ENCODE measurements at places on chromosomes 1 and 21.

DNA sequence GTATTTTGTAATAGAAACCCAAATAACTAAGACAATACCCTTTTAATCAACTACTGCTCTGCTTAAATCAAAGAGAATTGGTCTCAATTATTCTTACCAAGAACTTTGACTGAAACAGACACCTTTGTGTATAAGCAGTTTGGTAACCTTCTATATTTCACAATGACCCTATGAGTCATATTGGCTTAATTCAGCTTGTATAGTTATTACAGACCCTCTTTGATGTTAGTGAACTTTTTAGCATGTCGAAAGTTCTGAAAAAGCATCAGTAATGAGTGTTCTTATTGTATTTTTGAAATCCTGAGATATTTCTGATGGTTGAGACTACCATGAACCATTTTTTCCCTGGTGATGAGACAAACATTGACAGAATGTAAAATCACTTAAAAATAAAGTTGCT is 43.3 kb upstream of the RABGAP1L start:
- no peak for DNase-seq

GRCh38 chr1:215416497-215416896 is 150.6 kb upstream of the KCTD3 start:
- no peak for DNase-seq

DNA sequence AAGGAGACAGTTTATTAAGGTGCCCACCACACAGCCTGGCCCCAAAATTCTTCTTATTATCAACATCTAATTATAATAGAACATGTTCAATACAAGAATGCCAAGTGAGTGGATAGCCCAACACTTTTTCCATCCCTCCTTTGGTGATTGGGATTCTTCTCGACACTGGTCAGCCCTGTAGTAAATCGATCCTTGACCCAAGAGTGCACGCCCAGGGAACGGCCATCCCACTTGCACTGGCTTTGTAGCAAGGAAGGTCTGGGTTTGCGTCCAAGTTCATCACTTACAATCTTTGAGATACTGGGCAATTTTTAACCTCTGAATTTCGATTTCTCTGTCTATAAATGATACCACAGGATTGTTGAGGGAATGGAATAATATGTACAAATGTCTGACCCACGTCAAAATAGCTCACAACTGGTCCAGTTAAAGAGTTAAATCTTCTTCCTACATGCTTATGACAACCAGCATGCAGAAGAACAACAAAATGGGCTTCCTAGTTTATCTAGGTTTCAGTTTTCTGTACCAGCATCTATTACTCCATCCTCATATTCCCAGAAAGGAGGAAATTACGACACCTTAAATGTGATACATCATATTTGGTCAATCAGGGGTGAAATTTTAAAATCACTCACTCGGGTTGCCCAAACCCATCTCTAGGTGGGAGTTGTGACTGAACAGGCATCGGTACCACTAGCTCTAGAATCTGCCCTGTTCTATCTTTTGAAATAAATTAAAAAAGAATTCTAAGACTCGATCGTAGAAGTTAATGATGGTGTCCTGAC is 161.8 kb downstream of the CLIC6 start:
- DNase-seq = no peak

- peak; percentile 33 for DNase-seq
Observed at GRCh38 chr1:82388679-82389078, 587.9 kb downstream of the ADGRL2 start.

- peak; percentile 4 for DNase-seq
Observed at GRCh38 chr21:32392299-32392879, 423 bp downstream of the URB1 start.

GRCh38 chr1:28037946-28038345 is 50.5 kb downstream of the EYA3 start:
- no peak for DNase-seq

DNA sequence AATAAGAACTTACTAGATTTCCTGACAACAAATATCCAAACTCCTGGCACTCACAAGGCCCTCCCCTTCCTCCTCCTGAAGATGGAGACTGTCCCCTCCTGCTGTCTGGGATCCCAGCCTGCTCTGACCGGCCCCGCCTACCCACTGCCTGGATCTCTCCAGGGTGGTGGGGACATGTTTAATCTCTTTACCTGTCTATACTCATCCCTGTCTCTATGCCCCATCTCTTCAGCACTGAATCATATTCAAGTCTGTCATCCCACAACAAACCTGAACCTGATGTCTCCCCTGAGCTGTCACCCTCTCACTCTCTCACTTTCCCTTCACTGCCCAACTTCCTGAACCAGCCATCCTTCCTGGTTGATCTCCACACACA is 22.1 kb downstream of the MATN1 start:
- DNase-seq = no peak

- DNase-seq = no peak
Observed at GRCh38 chr21:44259082-44259705, 2.5 kb downstream of the DNMT3L start.

DNA sequence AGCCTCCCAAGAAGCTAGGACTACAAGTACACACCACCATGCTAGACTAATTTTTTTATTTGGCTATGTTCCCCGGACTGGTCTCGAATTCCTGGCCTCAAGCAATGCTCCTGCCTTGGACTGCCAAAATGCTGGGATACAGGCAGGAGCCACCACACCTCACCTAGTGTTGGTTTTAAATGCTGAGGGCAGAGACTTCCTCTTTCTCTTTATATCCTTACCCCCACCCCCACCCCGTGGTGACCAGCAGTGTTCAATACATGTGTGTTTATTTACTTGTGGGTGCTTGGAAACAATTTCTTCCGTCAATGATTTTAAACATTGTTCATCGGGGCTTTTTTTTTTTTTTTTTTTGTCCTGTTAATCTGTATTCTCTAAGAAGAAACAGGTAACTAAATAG is 158.9 kb downstream of the ZBTB18 start:
- no peak for DNase-seq

DNA sequence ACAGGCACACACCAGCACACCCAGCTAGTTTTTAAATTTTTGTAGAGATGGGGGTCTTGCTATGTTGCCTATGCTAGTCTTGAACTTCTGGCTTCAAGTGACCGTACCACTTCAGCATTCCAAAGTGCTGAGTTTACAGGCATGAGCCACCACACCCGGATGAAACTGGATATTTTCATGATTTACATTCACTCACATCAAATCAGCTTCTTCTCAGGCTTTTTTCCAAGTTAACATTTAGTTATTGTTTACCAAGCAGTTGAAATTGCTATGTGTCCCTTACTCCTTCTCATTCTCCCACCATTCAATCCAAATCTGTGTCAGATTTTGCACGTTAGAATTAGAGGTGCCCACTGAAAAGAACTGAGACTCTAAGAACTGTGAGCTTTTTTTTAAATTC is 18.4 kb downstream of the RIT1 start:
- peak; percentile 87 for DNase-seq

GRCh38 chr1:234975122-234975940 is 153.3 kb downstream of the TOMM20 start:
- peak; percentile 78 for DNase-seq

DNA sequence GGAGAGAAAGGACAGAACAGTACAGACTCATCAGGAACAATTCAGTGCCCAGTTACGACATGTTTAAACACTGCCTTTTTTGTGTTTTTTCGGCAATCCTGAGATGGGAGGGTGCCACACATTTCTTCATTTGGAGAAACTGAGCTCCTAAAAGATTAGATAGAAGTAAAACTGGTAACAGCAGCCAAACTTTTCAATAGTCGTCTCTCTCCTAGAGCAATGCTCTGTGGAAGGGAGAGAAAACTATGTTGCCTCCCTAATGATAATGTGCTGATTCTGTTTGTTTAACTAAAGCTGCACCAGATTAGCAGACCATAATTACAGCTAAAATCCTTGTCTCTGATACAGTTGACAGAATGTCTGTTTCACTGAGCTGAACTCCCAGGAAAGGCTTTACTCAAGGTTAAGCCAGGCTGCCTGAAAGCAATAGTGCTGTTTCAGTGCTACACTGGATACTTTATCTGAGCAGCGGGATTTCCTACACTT is 76.2 kb upstream of the CXADR start:
- no peak for DNase-seq

DNA sequence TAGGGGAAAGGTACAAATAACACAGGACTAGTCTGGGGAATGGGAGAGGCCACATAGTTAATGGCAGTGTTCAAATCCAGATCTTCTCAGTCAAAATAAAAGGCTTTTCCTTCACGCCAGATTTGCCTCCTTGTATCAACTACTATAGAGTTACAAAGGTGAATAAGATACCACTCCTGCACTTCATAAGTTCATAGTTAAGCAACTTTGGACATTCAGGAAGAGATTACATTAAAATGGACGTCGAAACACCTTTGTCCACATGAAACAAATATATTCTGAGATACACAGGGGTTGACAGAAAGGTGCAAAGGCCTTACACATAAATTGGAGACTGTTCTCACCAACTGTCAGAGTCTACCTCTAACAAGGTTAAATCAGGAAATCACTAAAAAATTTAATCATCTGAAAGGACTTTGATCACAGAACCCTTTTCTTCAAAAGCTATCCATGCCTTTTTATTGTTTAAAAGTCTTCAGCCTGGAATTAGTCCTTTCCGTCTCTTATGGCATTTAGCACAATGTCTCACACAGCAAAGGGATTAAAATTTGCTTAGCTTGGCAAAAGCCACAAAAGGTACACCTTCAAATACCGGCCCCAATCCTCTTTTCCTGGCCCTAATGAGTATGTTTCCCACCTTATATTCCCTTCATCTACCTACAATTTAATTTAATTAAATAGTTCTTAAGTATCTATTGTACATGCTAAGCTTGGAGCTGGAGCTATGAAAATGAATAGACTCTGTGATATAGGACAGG is 8.1 kb downstream of the F5 start:
- DNase-seq = no peak

GRCh38 chr1:89464008-89464407 is 60.6 kb upstream of the LRRC8B start:
- DNase-seq = no peak

DNA sequence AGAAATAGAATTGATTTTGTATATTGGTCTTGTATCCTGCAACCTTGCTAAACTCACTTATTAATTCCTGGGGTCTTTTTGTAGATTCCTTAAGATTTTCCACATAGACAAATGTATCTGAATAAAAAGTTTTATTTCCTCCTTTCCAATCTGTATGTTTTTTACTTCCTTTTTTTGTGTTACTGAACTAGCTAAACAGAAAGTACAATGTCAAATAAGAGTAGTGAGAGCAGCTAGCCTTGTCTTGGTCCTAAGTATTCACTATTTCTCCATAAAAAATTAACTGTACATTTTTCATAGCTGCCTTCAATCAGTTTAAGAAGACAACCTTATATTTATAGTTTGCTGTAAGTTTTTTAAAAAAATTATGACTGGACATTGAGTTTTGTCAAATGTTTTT is 74.9 kb downstream of the FASLG start:
- no peak for DNase-seq

GRCh38 chr1:65650682-65651081 is 142.0 kb upstream of the PDE4B start:
- DNase-seq = no peak

GRCh38 chr1:170075186-170075585 is 691 bp upstream of the KIFAP3 start:
- DNase-seq = no peak

GRCh38 chr21:32330784-32331311 is 32.2 kb downstream of the MRAP start:
- DNase-seq = no peak

- DNase-seq = no peak
Observed at GRCh38 chr1:200448034-200448762, 38.4 kb upstream of the ZNF281 start.

DNA sequence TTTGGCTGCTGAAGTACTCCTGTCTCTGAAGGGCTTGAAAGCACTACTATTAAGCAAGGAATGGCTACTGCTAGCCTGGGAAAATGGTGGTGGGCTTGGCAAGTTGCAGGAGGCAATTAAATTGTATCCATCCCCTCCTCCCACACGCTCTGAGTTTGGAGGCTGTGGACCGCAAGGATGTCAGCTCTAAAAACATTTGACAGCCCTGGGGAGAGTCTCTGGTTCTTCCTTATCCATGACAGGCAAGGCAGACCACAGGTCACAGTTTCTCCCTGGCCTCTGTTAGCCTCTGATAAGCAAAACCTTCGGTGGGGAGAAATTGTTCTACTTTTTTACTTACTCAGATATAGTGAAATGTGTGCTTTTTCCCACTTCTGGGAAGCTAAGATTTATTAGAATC is 46.6 kb downstream of the S1PR1 start:
- no peak for DNase-seq

DNA sequence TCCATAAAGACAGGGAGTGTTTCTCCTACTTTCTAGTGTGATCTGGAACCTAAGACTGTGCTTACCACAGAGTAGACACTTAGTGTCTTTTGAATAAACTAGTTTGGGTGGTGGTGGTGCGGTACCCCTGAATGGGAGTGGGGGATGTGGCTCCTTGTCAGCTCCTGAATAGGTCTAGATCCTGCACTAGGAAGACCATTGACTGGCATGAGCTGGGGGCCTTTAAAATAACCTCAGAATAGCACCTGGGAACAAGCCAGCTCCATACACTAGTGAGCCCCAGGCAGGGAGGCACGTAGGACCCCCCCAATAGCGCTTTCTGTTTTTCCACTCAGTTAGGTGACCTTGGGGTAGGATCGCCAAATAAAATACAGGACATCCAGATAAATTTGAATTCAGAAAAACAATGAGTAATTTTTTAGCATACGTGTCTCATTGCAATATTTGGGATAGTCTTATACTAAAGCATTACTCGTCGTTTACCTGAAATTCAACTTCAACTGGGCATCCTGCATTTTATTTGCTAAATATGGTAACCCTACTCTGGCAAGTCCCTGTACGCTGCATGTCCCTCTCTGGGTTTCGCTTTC is 45.6 kb downstream of the AZIN2 start:
- DNase-seq = no peak

DNA sequence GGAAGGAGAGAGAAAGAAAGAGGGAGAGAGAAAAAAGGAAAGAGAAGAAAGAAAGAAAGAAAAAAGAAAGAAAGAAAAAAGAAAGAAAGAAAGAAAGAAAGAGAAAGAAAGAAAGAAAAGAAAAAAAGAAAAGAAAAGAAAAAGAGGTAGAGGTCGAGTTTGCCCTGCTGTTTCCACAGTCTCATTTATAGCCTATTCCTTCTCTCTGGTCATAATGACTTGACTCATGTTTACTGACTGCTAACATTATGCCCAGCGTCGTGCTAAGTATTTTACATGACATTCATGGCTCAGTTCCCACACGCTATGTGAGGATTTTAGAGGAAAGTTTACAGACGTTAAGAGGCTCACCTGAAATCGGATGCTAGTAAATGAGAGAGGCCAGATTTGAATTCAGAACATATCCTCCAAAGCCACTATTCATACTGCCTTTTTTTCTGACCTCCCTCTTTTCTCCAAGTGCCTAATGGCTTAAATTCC is 263.0 kb downstream of the TNR start:
- no peak for DNase-seq

GRCh38 chr1:245475961-245476516 is 321.3 kb downstream of the KIF26B start:
- DNase-seq = no peak

All from fibroblast of skin of back (primary cell).